ENCODE measurements at places on chromosomes 13 and 19.

- DNase-seq: no peak
These were observed 32.5 kb upstream of the STARD13 start for GRCh38 chr13:33318037-33318436.

- no peak for DNase-seq
These were observed 731 bp downstream of the MAG start for GRCh38 chr19:35292421-35293362.

- no peak for DNase-seq
These were observed 6.8 kb downstream of the TLE6 start for GRCh38 chr19:2984215-2984528.

- no peak for DNase-seq
These were observed 9.0 kb upstream of the ATXN8OS start for GRCh38 chr13:70098669-70099068.

GRCh38 chr13:94305033-94305432 lies 174.4 kb downstream of the DCT start:
- DNase-seq: no peak

DNA sequence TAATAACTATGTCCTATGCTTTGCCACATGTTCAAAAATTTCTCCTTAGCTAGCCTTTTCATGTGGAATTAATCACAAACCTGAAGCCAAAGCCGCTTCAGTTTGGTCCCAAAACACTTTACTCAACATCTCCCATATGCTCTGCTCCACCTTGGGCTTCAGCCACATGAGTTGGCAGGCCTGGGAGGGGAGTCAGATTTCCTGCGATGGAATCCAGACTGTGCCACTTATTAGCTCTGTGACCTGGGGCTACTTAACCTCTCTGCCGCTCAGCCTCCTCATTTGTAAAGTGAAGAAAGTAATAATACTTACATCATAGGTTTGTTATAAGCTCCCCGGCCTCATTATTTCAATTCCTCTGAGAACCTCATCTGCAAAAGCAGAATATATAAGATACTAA lies 272.0 kb downstream of the LMO7 start:
- no peak for DNase-seq

DNA sequence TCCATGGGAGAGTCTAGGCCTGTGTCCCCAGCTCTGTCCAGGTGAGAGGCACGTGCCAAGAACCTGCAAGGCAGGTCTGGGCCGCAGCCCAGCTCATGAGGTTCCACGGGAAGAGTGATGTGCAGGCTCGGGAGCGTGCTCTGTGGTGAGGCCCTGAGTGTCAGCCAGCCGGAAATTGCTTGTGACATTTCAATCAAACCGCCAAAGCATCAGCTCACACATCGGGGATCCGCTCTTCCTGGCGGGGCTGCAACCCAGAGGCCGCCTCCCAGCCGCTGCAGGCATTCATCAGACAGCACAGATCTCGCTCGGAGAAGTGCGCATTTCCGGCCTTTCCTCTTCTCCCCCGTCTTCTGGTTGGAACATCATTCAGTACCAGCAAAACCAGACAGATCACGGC lies 109.3 kb downstream of the KDM4B start:
- DNase-seq: no peak

DNA sequence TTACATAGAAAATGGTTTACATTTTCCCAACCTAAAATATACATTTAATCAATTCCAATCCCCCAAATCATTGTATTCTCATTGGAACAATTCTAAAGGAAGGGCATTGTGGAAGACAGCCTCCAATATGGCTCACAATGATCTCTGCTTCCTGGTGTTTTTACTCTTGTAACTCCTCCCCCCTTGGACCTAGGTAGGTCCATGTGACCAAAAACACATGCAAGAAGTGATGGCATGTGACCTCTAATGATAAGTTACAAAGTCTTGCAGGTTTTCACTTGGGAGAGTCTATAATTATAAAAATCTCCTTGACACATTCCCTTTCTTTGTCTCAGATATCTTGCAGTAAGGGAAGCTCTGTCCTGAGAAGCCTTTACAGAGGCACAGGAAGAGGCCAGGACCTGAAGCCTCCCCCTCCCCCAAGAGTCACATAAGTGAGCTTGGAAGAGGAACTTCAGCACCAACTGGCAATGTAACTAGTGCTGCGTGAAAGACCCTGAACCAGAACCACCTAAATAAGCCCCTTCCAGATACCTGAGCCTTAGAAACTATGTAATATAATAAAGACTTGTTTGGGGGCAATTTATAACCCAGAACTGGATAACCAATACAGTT lies 816.2 kb upstream of the ATXN8OS start:
- DNase-seq: no peak

GRCh38 chr19:22610121-22610520 lies 24.0 kb upstream of the ZNF492 start:
- no peak for DNase-seq

GRCh38 chr13:101624981-101625380 lies 172.5 kb downstream of the ITGBL1 start:
- DNase-seq: no peak

DNA sequence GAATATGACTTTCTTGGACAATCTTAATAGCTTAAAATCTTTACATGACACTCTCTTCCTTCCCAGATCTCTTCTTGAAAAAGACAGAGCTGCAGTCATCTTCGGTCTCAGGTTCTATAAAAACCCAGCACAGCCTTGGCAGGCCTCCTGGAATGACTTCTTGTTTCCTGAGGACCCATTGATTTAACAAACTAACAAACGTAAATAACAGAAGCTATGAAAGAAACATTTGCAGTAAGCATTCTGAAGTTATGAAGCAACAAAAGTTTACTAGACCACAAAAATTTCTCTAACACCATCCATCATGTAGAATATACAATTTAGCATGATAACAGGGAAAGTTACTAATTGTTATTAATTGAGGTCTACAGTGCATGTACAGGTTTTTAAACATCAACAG lies 62.8 kb upstream of the STARD13 start:
- peak; percentile 76 for DNase-seq

- peak; percentile 88 for DNase-seq
These were observed 117.0 kb downstream of the DCT start for GRCh38 chr13:94362411-94362909.

DNA sequence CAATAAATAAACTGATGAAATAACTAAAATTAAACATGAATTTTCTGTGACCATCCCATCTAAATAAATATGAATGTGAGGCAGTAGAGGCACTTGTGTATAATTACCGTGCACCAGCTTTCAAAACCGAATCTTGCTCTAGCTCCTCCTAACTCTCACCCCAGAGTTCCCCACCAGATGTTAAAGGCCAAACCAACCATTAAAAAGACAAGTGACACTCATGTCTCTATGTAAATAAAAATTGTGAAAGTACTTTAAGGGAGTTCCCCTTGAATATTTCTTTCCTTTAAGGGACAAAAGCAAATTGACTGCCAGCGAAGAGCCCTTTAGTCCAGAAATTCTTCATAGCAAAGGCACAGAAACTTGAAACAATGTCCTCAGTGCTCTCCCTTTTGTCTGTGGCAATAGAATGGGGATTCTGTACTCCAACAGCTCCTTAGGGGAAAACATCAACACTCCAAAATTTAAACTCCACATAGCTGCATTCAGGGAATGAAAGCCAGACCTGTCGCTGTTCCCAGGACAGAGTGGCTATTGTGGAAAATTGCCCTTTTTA lies 101.7 kb upstream of the SOX21 start:
- DNase-seq: no peak

DNA sequence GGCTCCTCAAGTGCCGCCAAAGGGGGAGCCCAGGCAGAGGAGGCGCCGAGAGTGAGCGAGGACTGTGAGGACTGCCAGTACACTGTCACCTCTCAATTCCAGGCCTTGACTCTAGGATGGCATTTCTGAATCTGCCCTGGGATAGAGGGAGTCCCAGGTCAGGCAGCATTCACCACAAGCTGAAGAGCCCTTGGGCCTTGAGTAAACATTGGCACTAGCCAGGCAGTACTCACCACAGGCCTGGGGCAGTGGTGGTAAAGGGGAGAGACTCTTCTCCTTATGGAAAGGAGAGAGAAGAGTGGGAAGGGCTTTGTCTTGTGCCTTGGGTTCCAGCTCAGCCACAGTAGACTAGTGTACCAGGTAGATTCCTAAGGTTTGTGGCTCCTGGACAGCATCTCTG lies 39.7 kb upstream of the HTR2A start:
- no peak for DNase-seq

GRCh38 chr19:38989066-38989605 lies 13.6 kb upstream of the FBXO17 start:
- peak; percentile 53 for DNase-seq

GRCh38 chr19:14237014-14237941 lies 31.3 kb upstream of the ADGRL1 start:
- DNase-seq: no peak

- no peak for DNase-seq
These were observed 789.1 kb upstream of the SLITRK5 start for GRCh38 chr13:86882107-86882506.

DNA sequence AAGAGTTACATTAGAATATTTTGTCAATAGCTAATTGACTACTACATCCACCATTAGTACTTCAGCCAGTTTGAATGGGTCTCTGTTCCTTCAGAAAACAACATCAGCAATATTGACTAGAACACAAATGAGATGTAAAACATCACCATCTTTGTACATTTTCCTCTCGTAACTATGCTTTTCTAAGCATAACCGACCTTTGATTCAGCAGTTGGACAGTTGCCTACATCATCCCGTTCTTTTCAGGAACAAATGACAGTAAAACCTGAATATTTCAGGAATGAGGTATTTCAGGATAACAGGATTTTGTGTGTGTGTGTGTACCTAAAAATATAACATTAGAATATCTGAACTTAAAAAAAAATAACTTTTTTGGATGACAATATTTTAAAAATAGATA lies 60.9 kb downstream of the STARD13 start:
- peak; percentile 49 for DNase-seq

- DNase-seq: no peak
These were observed 2.2 kb upstream of the CYP4F22 start for GRCh38 chr19:15506074-15506571.

DNA sequence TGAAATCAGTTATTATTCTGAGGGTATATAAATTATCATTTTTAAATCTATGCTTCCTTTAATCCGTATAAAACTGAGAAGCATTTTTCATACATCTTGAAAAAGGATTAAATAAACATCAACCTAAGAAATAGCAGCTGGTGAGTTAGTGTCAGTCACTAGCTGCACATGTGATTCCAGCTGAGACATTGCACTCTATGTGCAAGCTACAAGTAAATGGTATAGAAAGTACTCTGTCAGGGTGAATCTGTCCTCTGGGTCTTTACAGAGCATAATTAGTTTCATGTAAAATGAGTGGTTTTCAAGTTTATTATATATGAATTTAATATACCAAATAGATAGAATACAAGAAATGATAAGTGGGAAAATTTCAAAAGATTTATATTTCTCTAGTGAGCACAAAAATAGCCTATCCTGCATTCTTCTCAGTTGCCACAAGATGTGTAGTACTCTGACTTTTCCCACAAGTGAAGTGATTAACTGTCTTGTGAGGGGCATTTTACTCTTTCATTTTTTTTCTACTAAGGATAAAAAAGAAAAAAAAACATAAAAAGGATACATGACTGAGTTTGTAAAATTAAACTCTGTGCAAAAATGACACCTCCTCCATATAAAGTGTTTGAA lies 1372.1 kb downstream of the PCDH9 start:
- no peak for DNase-seq

DNA sequence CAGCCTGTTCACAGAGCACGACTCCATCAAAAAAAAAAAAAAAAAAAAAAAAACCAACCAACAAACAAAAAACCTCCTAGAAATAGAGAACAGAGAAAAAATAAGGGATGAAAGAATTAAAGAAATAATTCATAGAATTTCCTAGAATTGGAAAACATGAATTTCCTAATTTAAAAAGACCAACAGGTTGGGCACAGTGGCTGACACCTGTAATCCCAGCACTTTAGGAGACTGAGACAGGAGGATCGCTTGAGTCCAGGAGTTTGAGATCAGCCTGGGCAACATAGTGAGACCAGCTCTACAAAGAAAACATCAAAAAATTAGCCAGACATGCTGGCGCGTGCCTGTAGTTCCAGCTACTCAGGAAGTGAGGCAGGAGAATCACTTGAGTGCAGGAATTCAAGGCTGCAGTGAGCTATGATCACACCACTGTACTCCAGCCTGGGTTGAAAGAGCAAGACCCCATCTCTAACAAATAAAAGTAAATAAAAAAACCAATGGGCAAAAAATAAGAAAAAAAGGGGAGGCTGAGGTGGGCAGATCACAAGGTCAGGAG lies 6.5 kb downstream of the SPART start:
- no peak for DNase-seq

GRCh38 chr13:77857531-77858209 lies 61.0 kb downstream of the EDNRB start:
- DNase-seq: no peak

DNA sequence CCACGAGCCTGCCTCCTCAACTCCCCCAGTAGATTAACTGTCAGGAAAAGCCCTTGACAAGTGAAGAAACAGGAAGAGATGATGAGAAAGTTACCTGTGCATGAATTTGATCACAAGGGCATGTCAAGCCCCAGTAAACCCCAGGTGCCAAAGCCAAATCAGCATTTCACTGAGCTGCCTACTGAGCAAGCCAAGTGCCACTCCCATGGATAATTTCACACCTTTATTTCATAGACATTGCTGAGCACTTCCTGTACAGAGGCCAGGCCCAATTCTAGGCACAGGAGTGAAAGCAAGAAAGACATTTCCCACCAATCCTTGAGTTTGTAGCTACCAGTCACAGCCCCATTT lies 2.4 kb downstream of the GADD45GIP1 start:
- no peak for DNase-seq

GRCh38 chr13:47463726-47464125 lies 537.3 kb downstream of the SUCLA2 start:
- peak; percentile 89 for DNase-seq

DNA sequence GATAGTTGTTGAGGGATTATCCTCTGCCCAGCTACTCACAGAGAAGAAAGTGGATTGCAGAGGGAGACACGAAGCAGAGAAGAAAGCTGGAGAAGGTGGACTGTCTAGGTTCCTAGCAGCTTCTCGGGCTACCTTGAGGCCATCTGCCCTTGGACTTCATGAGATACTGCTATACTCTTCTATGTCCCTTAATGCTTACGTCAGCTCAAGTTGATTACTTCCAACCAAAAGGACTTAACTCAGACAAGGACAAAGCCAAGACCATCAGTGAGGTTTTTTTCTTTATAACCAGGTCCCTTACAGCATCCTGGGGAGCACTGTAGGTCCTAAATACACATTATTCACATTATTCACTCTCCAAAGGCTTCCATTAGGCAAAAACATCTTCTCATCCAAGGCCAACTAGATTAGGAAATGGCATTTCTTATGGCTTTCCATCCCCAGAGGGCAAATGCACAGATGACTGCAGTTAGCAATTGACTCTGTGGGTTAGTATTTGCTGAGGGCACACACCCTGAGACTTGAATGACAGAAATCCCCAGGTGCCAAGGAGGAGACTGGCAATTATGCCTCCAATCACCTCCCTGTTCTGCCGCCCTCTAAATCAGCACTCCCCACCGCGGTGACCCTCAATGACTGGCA lies 4.1 kb upstream of the UBE2L5 start:
- DNase-seq: no peak

- no peak for DNase-seq
These were observed 80.4 kb downstream of the INSR start for GRCh38 chr19:7213628-7214323.

DNA sequence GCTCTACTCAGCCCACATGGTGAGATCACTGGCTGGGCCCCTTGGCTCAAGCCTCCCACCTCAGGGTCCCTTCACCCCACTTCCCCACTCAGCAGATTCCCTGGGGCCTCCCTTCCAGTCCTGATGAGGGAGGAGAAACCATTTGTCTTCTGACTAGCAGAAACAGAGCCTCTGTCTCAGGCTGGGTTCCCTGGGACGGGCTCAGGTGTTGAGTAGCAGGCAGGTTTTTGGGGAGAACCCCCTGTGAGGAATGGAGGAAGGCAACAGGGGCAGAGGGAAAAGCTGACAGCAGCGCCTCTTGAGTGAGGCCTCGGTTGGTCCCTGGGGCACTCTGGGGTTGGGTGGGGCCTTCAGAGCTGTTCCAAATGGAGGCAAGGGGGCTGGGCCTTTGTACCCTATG lies 452.2 kb downstream of the TSHZ3 start:
- DNase-seq: no peak

All from fibroblast of skin of right quadriceps (primary cell).